Right ventricle myocardium inferior (tissue), 1 donor: ENCODE measurements at places on chromosomes 2 and 18.

DNA sequence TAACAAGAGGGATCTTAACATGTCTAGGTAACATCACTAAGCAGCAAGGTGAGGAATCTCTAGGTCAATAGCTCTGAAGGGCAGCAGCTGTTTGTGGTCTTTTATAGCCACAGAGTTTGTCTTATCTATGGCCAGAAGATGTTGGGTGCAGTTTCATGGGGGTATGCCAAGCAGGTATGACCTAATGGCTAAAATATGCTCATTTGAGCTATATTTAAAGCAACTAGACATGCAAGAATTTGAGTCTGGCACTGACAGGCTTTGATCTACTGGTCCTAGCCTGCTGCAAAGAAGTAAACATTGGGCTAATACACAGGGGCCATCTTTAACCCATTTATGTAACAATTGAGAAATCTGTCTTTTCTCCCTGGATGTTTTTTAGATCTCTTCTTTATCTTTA is 13.9 kb upstream of the UGP2 start:
- no peak for DNase-seq

DNA sequence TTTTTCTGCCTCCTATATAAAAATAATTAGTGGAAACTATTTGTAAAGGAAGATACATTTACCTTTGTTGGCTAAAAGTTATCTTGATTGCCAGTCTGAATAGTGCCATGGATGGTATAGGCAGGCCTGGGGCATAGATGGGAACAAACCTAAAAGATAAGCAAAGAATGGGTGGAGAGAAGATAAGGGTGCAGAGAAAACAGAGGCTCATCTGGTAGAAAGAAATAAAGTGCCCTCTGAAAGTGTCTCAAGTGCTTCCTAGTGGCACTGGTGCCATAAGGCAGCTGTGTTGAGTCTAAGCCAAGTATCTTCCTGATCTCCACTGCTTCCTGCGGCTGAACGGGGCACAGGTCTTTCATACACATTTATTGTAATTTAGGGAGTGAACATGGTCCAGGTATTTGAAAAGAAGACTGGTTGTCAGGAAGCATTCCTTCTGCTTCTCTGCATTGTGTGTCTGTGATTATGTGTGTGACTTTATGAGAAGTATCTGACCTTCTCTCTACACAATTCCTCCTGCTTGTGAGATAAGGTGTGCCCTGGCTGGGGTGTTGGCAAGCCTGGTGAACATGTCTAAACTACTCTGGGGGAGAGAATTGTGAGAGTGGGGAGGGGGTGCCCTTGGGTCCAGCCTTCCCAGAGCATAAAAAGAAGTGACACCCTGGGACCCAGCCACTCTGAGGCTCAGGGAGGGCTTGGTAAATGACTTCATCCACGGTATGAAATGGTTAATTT is 280.5 kb downstream of the CAMKMT start:
- DNase-seq: no peak

GRCh38 chr2:172249334-172249733 is 146.6 kb upstream of the DLX2 start:
- no peak for DNase-seq

- DNase-seq: no peak
Observed at GRCh38 chr2:121898483-121898882, 143.0 kb downstream of the TSN start.

- no peak for DNase-seq
Observed at GRCh38 chr2:69333352-69333751, 53.7 kb downstream of the GFPT1 start.

DNA sequence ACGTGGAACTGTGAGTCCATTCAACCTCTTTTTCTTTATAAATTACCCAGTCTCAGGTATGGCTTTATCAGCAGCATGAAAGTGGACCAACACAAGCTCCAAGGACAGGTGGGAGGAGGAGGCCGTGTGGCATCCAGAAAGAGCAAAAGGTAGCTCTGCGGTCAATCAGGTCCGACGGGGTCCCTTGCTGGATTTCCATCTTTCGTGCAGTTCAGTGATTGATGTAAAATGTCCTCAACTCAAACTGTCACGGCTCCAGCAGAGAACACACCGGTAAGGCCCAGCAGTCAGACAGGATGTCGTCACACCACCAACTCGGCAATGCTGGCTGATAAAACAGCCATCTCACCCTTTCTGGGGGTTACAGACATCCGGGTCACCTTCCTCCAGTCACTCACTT is 123.3 kb downstream of the PXDN start:
- no peak for DNase-seq

DNA sequence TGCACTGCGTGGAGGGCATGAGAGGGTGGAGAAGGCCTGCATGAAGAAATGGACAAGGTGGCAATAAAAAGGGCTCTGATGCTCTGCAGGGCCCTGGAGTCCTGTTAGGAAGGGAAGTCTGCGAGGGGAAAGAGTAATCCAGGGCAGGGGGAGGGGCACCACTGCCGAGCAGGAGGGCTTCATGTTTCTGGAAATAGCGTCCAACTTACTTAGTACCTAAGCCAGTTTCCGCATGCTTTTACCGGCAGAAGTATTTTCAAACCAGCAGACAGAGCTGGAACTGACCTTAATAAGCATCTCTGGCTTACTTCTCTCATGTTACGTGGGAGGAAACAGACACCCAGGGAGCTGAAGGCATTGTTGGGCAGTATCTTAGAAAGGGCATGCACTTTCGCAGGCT is 156.7 kb downstream of the GALNT14 start:
- DNase-seq: no peak

GRCh38 chr2:174682007-174682577 is 82.2 kb downstream of the CHRNA1 start:
- DNase-seq: no peak

GRCh38 chr18:48075707-48076093 is 145.2 kb upstream of the SMAD2 start:
- no peak for DNase-seq

DNA sequence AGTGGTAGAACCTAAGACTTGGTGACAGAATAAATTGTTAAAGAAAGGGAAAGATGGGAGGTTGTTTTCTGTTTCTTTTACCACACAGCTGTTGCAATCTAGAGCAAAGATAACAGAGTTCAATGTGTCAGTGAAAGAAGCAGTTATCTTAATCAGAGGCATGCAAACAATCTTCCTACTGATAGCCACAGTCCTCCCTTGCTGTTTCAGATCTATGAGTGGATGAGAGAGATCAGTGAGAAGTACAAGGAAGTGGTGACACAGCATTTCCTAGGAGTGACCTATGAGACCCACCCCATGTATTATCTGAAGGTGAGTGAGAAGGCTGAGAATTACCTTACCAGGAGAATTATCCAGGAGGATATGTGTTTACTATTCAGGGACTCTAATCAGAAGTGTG is 15.9 kb downstream of the CPO start:
- no peak for DNase-seq

DNA sequence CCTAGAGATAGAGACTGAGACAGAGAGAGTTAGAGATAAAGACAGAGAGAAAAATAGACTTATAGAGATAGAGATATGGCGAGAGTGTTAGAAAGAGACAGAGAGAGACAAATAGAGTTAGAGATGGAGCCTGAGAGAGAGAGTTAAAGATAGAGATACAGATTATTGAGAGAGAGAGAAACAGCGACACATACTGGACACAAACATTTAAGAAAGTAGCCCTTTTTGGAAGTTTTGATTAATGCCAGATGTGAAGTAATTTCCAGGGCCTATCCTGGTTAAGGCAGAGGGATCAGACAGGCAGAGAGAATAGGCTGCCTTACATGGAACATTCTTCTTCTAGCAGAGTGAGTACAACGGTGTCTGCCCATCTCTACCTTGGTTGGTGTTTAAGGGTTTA is 311.6 kb upstream of the CDH7 start:
- no peak for DNase-seq

GRCh38 chr2:239531456-239532241 is 130.8 kb upstream of the HDAC4 start:
- no peak for DNase-seq

GRCh38 chr2:175399326-175399725 is 217.8 kb upstream of the ATP5MC3 start:
- no peak for DNase-seq

DNA sequence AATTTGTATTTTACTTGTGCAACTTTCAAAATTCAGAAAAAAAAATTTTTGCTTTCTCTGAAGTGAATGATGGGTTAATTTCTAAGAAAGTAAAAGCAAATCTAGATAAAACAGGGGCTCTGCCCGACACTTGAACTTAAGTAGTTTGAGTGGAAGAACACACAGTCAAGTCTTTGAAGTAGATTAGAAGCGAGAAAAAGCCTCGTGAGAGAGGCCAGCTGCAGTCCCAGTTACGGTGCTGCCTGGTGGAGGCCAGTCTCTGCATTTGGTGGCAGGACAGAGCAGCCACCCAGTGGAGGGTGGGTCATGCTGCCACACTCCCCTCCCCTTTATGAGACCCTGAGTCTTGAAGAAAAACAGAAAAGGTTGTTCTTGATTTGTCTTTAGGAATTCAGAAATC is 81.8 kb downstream of the INPP5D start:
- DNase-seq: no peak

DNA sequence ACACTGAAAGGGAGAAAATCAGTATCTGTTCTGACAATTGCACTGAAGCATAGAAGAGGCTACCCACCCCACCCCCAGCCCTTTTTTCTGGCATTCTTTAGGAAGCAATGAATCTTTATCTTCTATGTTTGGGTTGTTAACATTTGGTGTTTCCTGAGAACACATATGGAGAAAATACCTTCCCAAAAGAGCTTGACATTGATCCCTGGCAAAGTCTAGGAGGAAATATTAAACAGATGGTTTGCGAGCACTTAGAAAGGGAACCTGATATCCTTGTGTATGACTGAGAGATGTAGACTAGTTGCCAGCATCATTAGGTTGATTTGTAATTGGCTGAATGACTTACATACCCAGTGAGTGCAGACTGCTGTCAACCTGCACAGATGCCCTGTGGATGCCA is 42.9 kb downstream of the DOK1 start:
- no peak for DNase-seq

GRCh38 chr2:37654932-37655841 is 16.3 kb downstream of the CDC42EP3 start:
- DNase-seq: no peak
